ENCODE measurements at places on chromosomes 5 and 9.

DNA sequence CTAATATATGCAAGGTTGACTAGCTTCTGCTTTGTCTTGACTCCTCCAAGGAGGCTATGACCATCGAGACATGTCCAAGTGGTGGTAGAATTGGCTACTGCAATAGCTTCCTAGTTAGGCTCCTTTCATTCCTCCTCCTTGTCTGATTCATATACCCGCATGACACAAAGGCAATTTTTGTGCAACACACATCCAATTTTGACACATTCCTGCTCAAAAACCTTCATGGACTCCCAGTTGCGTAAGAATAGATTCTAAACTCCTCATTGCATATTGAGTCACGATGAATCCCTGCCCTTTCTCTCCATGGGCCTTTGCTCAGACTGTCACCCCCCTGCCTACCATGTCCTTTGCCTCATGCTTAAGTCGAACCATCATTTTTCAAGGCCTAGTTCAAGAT is 344.5 kb downstream of the ACTL7B start:
- DNase-seq = no peak

- no peak for DNase-seq
These were observed 818.8 kb upstream of the TYRP1 start for GRCh38 chr9:11874414-11874813.

DNA sequence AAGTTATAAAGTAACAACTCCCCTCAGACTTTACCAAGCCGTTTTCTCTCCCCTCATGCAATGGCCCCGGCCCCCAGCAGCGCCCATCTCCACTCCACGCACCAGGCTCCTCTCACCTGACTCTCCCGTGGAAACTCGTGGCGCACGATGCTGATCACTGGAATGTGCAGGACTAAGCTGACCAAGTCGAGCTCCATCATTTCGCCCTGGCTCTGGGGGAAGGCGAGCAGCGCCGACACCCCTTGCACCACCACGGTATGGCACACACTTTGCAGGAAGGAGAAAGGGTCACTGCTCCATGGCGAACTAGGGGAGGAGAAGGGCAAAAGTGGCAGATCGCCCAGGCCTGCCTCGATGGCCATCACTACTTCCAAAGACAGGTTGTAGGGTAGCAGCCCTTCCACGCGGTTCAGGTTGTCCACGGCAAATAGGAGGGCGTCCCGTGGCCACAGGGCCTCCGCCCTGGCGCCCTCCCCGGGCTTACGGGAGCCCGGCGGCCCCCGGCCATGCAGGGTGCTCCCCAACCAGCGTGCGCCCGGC is 1.2 kb downstream of the GRIN3A start:
- no peak for DNase-seq

DNA sequence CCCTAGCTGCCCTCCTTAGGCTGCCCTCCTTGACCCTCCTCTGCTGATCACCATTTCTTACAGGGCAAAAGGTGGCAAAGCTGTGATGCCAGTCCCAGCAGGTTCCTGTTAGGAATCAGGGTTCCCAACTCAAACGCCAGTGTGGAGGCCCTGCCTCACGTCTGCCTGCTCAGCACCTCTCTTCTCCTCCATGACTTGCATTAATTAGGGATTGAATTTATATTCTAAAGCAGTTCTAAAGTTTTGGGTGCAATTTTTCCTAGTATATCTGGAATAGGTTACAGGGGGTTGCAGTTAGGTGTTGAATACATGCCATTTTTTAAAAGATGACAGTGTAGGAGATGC is 13.2 kb upstream of the PLEKHG4B start:
- DNase-seq = no peak

DNA sequence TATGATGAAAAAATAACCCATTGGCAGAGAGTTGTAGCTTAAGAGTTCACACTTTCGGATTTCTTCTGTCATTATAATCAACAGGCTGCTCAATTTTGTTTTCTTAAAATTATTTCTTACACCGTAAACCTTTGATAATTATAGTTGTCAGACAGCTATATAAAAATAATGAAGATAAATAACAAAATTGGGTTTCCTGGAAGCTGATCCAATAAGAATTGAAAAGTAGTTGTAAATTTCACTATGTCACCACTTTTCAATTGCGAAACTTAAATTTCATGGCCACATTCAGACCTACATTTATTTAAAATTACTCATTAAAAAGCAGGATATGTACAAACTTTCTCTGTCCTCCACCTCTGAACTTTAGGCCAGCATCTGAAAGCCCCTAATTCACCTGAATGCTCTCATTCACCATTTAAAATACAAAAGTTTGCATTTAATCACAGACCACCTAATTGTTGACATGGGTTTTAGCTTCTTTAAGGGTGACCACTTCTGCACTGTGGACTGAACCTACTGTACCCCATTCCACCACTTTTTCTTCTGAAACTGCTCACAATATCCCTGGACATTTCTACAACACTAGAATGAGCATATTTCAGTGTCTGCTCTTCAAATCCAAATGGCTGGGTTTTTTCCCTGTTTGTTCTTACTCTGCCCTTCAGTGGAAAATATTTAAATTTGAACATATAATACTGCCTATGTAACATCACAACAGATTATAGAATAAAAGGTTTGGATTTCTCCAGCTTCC is 680 bp downstream of the SELENOP start:
- DNase-seq = no peak

- DNase-seq = no peak
These were observed at the start of gene GCNT4 for GRCh38 chr5:75052192-75053053. Gene GCNT4, minus strand, starts transcription at chr5:75052558. Its CDS starts 22,521 bp downstream, at chr5:75030037.

DNA sequence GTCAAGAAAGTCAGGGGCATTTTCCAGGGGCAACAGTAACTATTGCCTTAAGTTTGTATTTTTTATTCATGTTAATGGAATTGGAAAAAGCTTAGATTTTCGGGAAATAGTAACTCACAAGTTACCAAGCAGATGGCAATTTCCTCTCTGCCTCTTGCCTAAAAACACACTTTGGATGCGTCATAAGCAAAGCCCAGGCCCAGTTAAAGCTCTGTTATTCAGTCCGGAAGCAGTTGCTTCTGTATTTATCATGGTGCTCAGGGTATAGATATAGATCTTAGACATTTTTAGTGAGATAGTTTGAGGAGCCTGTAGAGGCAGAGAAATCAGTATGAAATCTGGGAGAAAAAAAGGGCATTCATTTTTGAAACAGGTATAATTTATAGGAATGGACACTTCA is 260.3 kb upstream of the TNC start:
- no peak for DNase-seq

GRCh38 chr9:129834489-129835127 is 467 bp downstream of the C9orf78 start:
- DNase-seq = no peak

DNA sequence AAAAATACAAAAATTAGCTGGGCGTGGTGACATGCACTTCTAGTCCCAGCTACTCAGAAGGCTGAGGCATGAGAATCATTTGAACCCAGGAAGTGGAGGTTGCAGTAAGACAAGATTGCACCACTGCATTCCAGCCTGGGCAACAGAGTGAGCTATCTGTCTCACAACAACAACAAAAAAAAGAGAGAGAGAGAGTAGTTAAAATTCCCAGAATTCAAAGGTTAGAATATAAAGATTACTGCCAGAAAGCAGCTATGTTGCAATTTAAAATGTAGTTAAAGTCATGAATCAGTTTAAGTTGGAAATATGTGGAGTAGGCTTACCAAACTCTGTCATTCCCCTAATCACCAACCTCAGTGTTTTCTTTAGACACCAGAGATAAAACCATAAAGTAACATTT is 58.7 kb upstream of the SUSD1 start:
- DNase-seq = no peak

GRCh38 chr5:87307796-87308423 is 40.2 kb downstream of the RASA1 start:
- DNase-seq = no peak

GRCh38 chr9:135718616-135719015 is 16.6 kb downstream of the KCNT1 start:
- no peak for DNase-seq

DNA sequence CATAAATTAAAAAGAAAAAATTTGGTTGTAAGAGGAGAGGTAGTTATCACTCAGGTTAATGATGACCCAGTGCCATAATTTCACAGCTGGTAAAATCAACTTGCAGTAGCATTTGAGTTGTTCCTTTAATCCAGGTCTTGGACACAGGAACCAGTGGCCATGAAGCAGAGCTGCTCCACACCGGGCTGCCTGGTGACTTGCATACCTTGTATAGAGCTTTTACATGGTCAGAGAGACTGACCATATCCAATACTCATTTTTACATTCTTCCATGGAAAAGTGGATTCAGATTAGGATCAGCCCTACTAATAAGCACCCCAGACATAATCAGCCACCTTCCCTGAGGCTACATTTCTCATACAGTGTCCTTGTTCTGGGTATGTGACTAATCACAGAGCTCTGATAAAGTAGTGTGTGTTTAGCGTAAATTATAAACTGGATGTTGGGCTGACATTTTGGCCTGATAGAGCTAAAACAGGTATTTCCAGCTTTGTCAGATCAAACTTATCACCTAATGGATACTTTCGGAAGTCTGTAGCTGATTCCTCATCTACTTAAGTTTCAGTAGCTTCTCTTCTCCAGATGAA is 77.0 kb upstream of the ZSWIM6 start:
- no peak for DNase-seq

DNA sequence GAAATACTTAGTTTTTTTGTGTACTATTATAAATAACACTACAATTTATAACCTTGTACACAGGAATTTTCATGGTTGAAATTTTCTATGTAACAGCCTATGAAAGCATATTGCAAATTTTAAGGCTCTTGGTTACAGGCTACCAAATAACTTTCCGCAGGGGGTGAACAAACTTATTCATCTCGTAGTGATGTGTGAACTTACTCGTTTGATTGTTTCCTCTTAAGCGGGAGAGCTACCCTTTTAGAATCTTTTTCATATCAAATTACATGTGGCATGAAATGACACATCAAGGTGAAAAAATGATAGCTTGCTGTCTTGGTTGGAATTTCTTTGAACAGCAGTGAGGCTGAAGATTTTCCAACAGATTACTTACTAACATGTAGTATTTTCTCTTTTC is 90.8 kb upstream of the GNA14 start:
- no peak for DNase-seq

Measured in NCI-H2081 treated with DMSO at 0.1 percent for 48 hours (cell line).